ENCODE measurements at places on chromosomes 5 and 9.

- DNase-seq, result no peak
Observed at GRCh38 chr9:38671748-38672147, 48.2 kb downstream of the FAM240B start.

DNA sequence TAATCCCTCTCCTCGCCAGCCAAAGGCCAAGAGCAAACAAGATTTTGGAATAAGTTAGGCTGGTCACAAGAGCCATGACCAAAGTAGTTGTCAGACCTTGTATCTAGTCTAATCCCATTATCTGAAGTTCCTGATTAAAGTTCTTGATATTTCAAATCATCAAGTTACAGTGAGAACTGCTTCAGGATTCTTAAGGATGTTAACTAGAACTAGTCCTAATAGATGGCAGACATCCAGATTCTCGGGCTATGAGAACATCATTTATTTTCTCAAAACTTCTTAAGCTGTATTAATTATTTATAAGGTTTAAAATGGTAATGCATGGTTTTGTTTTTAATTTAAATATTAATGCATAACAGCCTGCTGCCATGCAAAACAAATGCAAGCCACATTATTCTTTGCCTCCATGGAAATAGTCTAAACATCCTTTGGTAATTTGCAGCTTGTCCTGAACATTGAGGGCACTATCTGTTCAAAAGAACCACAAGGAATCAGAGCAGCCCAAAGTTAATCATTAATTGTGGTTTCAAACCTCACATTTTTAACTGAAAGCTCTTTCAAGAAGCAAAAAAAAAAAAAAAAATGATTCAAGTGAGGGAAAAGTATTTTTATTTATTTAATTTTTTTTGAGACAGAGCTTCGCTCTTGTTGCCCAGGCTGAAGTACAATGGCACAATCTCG, 95.1 kb downstream of the TTC39B start:
- DNase-seq, result no peak

- no peak for DNase-seq
Observed at GRCh38 chr9:2720179-2720654, 2.9 kb downstream of the KCNV2 start.

DNA sequence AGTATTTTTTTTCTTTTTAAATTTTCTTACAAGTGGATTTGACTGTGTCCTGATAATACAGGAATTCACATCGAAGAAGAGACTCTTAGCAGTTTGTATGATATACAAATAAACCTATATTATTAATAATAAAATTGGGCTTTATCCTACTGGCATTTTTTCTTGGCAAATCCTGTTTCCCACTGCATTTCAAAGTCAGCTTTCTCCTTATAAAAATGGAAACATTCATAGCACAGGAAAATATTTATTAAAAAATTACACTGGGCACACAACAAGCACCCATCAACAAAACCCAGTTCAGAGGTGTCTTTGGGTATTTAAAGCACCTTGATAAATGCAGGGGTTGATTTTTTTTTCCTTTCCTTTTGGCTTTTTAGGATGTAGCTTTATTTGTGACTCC, 200.9 kb downstream of the MEF2C start:
- no peak for DNase-seq

- DNase-seq, result no peak
Observed at GRCh38 chr5:121086671-121087070, 622.6 kb downstream of the PRR16 start.

DNA sequence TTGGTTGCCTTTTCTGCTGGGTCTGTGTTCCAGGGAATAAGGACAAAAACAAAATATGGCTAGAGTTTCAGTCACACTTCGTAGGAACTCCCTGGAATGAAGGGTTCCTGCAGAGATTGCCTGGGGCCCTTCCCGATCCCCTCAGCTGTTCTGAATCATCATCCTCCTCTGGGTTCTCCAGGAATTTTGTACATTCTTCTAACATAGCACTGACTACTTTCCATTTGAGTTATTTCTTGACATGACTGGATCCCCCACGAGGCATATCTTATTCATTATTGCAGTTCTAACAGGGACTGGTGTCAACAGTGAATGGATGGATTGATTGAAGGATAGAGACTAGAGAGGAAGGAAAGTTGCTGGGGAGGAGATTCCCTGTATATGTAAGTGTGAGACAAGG, 49.2 kb upstream of the TNC start:
- no peak for DNase-seq

- no peak for DNase-seq
Observed at GRCh38 chr5:62256161-62257019, 49.6 kb upstream of the KIF2A start.

- no peak for DNase-seq
Observed at GRCh38 chr5:68409259-68409658, 193.7 kb downstream of the PIK3R1 start.

DNA sequence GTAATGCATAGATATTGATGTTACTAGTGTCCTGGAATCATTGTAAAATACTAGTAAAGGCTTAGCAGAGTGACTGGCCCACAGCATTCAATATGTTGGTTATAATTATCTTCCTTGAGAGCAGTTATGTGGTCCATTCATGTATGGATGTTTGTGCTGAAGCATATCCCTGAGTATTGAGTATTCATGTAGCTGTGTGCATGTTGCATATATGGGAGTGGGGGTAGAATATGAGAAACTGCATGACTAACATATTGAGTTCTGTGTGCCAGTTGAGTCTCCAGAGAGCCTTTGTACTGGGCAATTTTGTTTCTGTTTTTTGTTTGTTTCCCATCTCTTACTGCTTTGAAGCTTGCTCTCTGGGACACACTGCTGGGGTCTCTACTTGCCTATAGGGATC, 222.7 kb upstream of the TRIM32 start:
- no peak for DNase-seq

- DNase-seq, result no peak
Observed at GRCh38 chr9:37784291-37784615, 611 bp downstream of the EXOSC3 start.

Measured in NCI-H2081 treated with DMSO at 0.1 percent for 48 hours (cell line).